C1 segment of cervical spinal cord (tissue), 14 donors: ENCODE measurements at places on chromosomes 7 and 10.

GRCh38 chr10:113235508-113235907, 285.5 kb downstream of the TCF7L2 start:
- no peak for DNase-seq

DNA sequence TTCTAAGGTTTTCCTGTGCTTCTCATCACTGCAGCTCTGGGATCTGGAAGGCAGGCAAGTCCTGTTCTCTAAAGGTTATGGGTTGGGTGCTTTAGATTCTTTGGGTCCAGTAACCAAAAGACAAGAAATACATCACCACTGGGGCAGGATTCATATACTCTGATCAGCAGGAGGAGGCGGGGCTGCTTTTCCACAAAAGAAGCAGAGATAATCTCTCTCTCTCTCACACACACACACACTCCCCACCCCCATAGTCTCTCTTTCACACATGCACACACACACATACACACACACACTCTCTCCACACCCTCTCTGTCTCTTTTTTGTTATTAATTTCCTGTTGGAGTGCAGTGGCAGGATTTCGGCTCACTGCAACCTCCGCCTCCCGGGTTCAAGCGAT, 13.0 kb upstream of the ACBD5 start:
- DNase-seq = no peak

DNA sequence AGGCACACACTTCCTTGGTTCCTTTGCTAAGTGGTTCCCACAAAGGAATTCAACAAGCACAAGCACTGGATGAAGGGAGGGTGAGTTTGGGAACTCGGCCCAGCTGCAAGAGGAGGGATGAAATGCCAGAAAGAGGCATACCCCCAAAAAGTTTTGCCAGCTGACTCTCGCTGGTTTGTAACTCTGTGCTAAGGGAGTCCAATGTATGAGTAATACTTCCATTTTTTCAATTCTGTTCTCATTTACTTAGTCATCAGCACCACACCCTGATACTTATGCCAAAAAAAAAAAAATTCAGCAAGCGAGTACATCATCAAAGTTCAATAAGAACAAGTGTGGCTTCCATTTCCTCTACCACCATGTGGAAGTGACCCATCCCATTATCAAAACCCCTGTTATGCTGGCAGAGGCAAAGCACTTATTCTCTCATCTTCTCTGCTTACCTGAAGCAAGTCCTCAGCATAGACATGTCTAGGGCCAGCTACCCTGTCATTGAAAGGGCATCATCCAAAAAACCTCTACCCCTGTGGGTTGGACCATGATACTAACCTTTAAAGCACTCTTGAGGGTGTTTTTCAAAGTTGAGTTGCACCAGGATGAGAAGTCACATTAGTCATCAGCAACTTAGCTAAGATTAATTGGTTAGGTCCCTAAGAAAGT, 6.9 kb upstream of the HYCC1 start:
- DNase-seq = no peak

DNA sequence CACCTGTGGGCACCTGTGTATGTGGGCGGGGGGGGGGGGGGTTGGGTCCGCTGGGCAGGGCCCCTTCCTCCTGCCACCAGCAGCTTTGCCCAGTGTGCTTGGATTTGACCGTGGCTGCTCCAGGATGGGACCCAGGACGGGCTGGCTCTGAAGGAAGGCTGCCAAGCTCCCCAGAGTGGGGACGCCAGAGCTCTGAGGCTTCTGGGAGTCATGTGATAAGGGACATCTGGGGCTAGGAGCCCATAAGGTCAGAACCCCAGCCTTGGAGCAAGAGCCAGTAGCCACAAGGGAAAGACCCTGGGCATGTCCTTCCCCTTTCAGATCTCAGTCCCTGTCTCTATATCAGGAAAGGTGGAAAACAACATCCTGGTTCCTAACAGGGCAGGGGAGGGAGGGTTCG, 21.8 kb upstream of the AMZ1 start:
- no peak for DNase-seq

- DNase-seq = no peak
These were observed 159.4 kb downstream of the FRMD4A start for GRCh38 chr10:14171336-14171735.

- DNase-seq = no peak
These were observed 608 bp downstream of the ENTPD7 start for GRCh38 chr10:99659868-99660366.
